Dermis microvascular lymphatic vessel endothelial cell (primary cell): ENCODE measurements at places on chromosomes 7 and 10.

DNA sequence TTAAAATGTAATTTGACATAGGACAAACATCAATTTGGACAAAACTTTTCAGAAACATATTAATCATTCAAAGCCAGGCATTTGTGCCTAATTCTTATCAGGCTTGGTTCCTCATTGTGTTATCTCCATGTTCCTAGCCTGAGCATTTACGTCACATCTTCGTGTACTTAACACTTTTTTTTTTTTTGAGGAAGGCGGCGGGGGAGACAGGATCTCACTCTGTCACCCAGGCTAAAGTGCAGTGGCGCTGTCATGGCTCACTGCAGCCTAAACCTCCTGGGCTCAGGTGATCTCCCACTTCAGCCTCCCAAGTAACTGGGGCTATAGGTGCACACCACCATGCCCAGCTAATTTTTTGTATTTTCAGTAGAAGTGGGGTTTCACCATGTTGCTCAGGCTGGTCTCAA lies 19.8 kb downstream of the HNRNPA2B1 start:
- DNase-seq, result no peak

- peak; percentile 56 for DNase-seq
These were observed 17.2 kb upstream of the SLC18A3 start for GRCh38 chr10:49592726-49593563.

DNA sequence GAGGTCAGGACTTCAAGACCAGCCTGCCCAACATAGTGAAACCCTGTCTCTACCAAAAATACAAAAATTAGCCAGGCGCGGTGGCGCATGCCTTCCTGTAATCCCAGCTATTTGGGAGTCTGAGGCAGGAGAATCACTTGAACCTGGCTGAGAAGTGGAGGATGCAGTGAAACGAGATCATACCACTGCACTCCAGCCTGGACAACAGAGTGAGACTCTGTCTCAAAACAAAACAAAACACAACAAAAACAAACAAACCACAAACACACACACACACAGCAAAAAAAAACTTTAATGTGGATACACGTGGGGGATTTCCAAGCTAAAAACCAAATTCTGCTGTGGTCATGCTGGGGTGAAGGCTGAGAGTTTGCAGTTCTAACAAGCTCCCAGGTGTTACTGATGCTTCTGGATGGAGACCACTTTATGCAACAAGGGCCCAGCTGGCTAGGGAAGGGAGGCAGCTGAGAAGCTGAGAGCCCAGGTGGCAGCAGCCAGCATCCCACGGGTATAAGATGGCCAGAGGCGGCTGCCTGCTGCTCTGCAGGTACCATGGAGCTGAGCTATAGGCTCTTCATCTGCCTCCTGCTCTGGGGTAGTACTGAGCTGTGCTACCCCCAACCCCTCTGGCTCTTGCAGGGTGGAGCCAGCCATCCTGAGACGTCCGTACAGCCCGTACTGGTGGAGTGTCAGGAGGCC lies at the start of gene ZP3:
Gene ZP3 (plus strand): TSS at position 538 of the 699 bp plus-strand sequence. CDS start 15 bp downstream, at position 553.
- DNase-seq, result no peak

- no peak for DNase-seq
These were observed 41.1 kb upstream of the CPN1 start for GRCh38 chr10:100122780-100123179.

GRCh38 chr10:101075775-101076174 lies 14.0 kb downstream of the KAZALD1 start:
- no peak for DNase-seq

DNA sequence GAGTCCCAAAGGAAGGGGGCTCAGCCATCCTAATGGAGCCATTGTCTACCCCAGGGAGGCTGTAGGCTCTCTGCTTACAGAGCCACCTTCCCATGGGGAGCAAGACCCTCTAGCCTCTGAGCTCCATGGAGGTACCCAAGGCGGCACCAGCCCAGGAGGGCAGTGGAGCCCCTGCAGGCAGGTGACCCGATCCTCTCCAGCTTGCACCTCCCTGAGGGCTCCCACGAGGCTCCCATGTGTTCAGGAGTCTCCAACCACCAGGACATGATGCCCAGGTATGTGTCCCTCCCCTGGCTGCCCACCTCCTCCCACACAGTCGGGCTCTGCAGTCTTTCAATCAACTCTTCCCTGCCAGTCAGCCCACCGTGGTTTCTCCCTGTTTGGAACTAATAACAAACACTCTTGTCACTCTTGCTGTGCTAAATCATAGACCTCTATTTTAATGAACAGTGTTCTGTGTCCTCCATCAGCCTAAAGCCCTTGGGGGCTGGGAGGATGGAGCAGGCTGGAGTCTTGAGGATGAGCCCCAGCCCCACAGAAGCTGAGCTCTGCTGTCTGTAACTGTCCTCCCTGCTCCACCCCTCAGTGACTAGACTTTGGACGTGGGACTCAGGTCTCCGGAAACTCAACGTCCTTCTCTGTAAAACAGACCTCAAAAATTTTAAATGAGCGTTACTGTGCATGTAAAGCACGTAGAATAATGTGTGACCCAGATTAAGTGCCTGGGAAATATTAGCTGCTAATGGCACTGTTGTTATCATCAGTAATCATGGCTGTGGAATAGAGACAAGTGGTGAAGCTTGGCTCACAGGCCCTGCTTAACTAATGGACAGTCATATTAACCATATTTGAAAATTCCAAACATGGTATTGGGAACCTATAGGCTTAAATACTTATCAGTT lies 298.9 kb downstream of the WDR37 start:
- DNase-seq, result no peak
